ELF-1 (cell line): ENCODE measurements at places on chromosomes 5 and 9.

- no peak for DNase-seq
Observed at GRCh38 chr5:81786496-81786895, 35.6 kb upstream of the SSBP2 start.

DNA sequence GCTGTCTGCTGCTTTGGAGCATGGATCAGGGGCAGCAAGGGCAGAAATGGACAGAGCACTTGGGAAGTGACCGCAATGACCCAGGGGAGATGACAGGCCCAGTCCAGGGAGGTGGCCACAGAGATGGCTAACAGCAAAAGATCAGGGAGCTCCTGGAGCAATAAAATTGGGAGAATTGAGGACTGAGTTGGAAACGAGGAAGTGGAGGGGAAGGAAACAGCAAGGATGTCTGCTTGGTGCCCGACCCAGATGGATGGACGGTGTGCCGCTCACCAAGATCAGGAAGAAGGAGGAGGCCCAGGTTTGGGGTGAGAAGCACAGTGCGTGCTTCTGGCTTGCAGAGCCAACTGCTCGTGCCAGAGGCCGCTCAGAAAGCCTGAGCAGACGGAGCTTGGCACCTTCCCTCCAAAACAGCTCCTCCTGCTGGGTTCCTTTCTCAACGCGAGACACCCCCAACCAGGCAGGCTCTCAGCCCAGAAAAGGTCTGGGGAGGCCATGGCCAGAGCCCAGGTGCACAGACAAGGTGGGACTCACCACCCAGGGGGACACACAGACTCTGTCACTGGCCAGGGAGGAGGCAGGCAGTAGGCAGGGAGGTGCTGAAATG lies 1.7 kb upstream of the SLC34A1 start:
- DNase-seq: peak; percentile 48

- no peak for DNase-seq
Observed at GRCh38 chr9:124285903-124286291, 28.1 kb downstream of the NEK6 start.

- DNase-seq: no peak
Observed at GRCh38 chr9:69014013-69014412, at the start of gene PRKACG. Gene PRKACG (minus strand): TSS chr9:69014113. CDS start chr9:69014092, 21 bp downstream.

GRCh38 chr5:90398726-90399125 lies 10.8 kb downstream of the CETN3 start:
- DNase-seq: no peak

GRCh38 chr9:90526386-90526785 lies 116.2 kb downstream of the DIRAS2 start:
- DNase-seq: no peak

- no peak for DNase-seq
Observed at GRCh38 chr9:33244137-33244784, 4.3 kb downstream of the SPINK4 start.

DNA sequence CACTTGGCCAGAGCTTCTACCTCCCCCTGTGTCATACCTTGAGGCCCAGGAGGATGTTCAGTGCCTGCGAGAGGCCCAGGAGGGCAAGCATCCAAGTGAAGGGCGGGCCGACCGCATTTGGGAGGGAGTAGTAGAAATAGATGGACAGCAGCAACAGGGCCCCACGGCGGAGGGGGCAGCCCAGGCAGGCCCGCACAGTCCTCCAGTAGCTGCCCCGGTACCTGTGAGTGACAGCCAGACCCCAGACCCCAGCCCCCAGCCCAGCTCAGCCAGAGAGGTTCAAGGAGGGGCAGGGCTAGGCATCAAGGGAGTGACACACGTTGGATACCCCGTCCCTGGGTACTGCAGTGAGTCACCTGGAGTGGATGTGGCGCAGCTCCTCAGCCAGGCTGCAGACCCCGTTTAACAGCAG lies 1.4 kb downstream of the STING1 start:
- no peak for DNase-seq

GRCh38 chr5:89981878-89982773 lies 427.4 kb downstream of the CETN3 start:
- no peak for DNase-seq

DNA sequence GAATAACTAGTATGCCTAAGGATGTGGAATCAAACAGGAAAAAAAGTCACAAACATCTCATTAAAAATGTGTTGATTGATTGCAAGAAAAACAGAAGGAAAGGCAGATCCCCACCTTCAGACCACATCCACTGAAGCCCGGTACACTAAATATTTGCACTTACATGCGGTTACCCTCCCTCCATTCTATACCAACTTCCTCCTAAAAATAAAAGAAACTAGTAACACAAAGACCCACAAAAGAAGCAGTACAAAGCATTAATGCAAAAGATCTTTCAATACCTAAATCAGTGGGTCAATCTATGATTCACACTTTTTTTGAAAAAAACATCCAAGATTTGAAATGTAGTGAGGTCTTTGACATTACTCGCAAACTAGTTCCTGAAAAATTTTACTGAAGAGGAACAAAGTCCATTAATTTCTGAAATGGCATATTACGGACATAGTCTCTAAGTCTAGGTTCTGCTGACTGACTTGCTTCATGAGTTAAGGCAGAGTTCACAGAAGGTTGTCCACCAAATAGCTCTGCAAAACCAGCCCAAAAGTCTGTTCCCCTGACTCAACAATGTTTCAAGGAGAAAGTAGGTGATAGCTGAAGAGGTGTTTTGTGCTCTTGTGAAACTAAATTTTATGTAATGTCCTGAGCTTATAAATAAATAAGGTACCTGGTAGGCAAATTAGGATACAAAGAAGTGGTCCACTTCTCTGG lies 100.7 kb downstream of the PAM start:
- no peak for DNase-seq

DNA sequence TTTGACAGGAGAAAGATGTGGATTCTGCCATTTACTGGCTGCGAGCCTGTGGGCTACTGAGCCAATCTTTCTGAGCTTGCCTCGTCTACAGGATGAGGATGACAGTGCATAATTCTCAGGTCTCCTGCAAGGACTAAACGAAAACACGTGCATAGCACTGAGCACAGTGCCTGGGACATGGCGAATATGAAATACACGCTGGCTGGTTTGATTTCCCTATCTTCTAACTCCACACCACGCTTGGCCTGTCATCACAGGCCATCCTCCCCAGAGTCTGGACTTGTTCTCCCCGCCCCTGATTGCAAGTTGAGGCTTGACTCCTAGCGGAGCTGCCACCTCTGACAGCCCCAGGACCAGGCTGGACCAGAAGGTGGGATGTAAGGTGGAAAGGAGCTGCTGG lies 37.9 kb downstream of the ARPC5L start:
- no peak for DNase-seq

DNA sequence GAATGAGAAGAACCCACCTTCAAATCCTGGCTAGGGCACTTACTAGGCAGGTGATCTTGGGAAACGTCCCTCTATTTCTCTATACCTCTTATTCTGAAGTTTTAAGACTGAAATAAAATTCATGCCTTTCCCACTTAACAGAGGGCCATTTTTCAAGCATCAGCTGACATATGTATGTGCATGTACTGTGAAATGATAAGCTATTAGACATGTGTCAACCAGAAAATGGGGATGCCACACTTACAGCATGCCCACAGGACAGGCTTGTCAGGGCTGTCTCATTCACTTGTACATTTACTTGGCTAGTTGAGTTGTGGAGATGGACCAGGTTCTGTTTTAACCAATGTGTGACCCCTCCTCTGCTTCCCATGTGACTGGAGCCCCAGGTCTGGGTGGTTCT lies 78.5 kb downstream of the C9orf152 start:
- DNase-seq: no peak

- no peak for DNase-seq
Observed at GRCh38 chr5:119011186-119011585, 22.8 kb upstream of the DTWD2 start.

DNA sequence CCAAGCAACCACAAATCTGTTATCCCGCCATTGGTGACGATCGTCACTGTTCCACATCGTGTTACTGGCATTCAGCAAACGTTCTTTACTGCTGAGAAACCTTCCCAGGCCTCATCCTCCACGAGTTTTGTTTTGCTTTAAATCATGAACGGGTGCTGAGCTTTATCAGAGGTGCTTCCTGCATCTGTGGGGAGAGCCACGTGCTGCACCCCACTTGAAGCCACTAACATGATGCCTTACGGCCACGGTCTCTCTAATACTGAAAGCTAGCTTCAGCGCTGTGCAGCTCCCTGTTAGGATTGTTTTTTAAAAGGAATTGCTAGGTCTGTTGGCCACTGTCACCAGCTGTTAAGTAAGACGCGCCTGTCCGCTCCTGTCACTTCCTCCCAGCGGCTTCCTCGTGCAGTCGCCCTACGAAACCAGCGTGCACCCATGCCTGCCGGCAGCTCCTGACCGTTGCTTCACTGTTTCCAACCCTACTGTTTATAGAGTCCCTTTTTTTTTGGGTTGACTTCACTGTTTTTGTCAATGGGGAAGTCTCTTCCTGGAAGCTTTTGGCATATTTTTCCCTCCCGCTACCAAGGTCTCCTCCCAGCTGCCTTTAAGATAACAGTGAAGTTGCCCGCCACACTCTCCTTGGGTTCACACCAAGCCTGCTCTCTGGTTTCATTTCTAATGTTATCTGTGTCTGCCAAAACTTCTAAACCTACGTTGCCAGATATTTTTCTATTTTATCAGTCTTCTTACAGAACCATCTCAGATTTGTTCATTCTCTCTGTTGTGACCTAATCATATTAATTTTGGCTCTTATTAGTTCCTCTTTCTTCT lies 20.3 kb downstream of the LPCAT1 start:
- no peak for DNase-seq

DNA sequence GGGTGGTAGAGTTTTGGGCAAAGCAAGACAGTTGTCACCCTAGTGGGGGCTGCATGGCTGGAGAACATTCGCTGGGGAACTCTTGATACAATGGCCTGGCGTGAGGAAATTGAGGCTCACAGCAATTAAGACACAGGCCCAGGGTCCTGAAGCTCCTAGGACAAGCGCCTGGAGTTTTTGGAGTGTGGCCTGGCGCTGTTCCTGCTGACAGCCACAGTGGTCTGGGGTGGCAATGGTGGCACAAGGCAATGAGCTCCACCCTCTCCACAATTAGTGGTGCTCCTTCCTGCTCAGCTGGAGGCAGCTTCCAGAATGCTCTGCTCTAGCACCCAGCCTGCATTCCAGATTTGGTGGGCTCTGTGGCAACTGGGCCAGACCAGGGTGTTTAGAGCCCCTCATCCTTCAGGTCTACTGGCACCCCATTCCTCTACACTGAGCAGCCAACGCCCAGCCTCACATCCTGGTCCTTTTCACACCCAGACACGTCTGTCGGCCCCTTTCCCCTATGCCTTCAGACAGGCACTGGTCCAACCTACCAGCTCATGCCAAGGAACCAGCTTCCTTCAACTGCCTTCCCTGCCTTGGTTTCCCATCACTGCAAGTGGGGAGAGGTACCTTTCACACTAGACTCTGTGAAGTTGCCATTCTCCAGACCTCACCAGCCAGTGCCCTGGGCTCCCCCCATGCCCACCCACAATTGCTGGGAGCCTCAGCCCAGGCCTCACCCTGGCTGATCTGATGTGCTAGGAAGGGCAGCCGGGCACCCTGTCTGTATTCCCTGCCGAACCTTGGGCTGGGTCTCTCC lies 138.1 kb upstream of the COL5A1 start:
- DNase-seq: no peak

- no peak for DNase-seq
Observed at GRCh38 chr5:157570531-157571200, 4.9 kb downstream of the ADAM19 start.

DNA sequence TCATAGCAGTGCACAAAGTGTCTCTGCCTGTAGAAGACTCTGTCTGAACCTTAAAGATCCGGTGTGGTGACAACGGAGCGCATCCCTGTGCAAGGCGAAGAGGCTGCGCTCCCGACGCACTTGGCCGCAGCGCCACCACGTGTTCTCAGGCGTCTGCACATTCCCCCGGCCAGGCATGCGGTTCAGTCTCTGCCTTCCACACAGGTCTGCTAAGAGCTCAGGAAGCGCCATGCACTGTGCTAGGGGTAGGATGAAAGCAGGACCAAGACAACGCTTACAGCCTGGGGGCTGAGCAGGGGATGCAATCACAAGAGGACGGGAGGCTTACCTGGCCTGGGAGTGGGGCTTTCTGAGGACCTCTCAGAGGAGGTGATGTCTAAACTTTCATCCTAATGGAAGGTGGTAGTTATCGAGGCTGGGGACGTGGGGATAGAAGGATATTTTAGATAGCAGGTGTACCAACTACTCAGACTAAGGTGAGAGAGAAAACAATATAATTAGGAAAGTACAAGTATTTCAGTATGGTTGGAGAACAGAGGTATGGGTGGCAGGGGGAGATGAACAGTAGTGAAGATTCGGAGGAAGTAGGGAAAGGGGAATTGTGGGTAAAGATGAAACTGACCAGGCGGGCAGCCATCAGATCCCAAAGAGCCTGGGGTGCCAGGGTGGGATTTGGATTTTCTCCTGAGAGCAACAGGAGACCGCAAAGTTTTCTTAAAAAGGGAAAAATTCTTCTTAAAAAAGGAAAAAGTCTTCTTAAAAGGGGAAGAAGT lies 13.3 kb downstream of the CAPSL start:
- peak; percentile 66 for DNase-seq

- DNase-seq: peak; percentile 72
Observed at GRCh38 chr5:6435356-6435755, 13.3 kb upstream of the UBE2QL1 start.

DNA sequence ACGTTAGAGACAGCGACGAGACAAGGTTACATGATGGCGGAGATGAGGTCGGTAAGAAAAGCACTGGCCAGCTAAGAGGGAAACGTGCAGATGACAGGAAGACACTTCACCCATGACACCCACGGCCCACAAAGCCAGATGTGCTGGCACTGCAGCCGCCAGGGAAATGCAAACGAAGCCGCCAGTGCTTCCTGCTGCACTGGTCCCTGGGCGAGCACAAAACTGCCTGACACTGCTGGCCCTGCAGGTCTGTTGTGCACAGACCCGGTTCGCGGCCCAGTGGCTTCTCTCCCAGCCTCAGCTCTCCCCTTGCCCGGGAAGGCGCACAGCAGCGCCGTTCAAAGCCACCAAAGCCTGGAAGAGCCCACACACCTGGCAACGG lies 20.3 kb downstream of the QSOX2 start:
- DNase-seq: no peak

DNA sequence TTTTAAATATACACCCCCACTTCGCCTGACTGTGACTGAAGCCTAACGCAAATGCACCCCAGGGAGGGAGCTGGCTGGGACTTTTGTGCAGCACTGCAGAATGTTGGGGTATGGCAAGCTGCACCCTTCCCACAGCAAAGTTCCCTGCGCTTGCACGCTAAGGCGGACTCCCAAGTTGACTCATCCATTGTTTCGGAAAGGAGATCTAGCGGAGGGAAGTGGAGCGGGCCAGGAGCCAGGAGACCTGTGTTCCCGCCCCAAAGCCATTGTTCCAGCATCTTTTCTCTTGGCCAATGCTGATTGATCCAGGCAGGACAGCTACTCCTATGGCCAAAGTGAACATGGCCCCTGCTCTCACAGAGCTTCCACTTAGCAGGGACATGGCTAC lies 202.9 kb downstream of the AOPEP start:
- DNase-seq: no peak

DNA sequence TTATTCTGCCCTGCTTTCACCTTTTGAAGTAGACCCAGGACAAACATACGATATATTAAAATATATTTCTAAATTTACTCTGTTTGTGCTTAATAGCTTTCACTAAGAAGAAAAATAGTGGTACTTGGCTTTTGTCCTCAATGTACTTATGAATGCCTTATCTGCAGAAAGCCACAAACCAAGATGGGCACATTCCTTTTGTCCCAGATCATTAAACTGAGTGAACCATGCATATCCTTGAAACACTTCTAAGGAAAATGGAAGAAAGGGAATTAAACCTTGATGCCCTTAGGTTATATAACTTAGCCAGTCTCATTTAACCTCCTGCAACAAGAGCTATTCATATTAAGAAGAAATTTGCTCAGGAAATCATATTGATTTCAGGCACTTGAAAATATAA lies 553.8 kb upstream of the CDH9 start:
- DNase-seq: no peak
